ENCODE measurements at places on chromosomes 6 and 20.
A peak's percentile ranks its signal among the peaks of the same experiment; 100 is the strongest.

DNA sequence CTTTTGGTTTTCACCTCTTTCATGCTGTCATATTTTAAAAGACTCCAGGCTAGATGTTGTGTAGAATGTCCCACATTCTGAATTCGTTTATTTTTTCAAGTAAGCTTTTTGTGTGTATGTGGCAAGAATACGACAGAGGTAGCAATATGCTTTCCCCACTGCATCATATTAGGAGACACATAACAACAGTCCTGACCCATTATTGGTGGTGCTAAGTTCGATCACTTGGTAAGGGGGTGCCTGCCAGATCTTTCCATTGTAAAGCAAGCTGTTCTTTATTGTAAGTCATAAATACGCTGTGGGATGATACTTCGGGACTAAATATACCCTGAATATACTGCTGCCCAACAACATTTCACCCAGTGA lies 588 bp upstream of the NCOA3 start:
- no peak for DNase-seq

GRCh38 chr20:24747010-24747712 lies 201.9 kb upstream of the CST7 start:
- DNase-seq = no peak

- DNase-seq = peak; percentile 52
Measured at GRCh38 chr6:44172731-44173500, 14.3 kb downstream of the CAPN11 start.

DNA sequence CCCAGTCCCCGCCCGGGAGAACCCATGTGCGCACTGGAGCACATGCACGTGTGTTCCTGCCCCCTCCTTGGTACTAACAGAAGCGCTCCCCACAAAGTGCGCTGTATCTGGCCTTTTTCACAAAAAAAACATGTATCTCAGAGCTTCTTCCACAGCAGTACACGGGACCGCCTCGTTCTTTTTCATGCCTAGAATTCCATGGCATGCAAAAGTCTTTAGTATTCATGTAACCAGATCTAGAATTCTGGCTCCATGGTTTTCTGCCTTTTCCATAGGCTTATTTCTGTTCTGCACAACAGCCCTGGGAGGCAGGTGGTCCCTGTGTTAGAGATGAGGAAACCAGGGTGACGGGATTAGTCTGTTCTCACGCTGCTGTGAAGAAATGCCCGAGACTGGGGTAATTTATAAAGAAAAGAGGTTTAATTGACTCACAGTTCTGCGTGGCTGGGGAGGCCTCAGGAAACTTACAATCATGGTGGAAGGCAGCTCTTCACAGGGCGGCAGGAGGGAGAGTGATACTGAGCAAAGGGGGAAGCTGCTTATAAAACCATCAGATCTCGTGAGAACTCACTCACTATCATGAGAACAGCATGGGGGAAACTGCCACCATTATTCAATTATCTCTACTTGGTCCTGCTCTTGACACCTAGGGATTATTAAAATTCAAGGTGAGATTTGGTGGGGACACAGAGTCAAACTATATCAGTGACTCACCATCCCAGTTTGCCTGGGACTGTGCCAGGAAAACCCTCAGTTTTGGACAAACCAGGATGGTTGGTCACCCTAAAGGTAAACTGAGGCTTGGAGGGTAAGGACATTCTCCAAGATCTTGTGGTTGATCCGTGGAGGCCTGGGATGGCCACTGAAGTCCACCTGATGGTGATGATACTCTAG lies 41.0 kb downstream of the C20orf203 start:
- DNase-seq = no peak

- no peak for DNase-seq
Measured at GRCh38 chr20:16054985-16055384, 518.3 kb downstream of the KIF16B start.

DNA sequence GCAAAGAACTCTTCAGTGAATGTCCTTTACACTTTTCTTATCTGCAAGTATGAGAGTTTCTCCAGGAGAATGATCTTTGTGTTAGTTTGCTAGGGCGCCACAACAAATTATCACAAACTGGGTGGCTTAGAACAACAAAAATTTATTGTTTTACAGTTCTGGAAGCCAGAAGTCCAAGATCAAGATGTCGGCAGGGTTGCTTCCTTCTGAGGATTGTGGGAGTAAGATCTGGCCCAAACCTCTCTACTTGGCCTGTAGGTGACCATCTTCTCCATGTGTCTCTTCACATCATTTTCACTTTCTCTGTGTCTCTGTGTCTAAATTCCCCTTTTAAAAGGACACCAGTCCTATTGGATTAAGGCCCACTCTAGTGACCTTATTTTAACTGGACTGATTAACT lies 103.0 kb downstream of the ADTRP start:
- DNase-seq = peak; percentile 56

- no peak for DNase-seq
Measured at GRCh38 chr20:36819659-36820058, 46.1 kb upstream of the DSN1 start.

DNA sequence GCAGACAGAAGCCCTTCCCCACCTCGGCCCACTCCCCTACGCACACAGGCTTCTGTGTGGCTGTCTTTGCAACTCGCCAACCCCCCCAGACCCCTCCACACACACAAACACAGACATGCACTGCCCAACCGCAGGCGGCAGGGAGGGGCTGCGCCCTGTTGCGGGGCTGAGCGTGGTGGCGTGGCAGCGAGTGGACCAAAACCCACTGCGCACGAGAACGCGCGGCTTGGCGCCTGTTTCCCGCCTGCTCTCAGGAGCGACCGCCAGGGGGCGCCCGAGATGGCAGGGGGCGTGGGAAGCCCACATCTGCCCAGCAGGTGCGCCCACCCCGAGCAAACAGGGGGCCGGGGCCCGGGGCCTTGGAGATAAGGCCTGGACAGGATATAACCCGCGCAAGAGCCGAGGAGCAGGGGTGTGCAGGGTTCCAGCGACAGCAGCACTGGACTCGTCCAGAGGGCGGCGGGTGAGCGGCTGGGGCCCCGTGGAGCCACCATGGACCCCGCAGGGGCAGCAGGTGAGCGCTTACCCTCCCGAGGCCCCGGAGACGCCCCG lies at the start of gene RBPJL:
TSS of gene RBPJL (plus strand) at position 410 of the 552 bp plus-strand sequence. CDS start at position 493, 83 bp downstream.
- no peak for DNase-seq

DNA sequence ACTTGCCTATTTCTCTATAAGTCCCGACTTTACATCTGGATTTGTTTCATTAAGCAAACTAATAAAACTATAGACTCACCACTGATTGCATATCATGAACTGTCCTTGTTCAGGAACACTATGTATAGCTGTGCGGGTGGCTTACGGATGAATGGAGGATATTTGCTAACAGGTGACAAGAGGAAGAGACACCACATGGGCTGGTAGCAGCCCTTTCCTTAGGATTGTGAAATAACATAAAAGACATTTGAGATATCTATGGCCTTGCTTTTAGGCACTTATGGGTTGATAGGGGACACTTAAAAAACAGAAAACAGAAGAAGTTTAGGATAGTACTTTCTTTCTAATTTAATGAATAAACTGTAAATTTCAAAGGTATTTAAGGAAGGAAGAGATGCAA lies 5.0 kb upstream of the CAP2 start:
- no peak for DNase-seq
